ENCODE measurements at places on chromosomes 6 and 20.

DNA sequence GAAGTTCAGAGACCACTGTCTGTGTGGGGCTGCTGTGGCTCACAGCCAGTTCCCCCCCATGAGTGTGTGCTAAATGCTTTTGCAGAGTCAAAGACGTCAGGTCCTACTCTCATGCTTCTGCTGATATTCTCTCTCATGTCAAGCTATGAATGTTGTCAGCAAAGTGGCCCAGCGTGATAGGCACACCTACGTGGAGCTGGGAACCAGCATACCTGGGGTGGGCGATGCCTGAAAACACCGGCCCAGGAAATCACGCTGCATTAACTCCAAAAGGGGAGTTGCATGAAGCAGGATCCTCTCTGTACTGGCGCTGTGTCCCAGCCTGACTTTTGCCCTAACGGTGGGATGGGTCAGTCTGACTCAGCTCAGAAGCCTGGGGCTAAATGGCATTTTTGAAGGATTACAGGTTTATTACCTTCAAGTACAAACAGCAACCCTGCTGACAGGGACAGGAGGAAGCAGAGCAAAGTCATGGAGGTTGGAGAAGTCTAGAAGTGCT lies 9.0 kb upstream of the MRPS10 start:
- DNase-seq, result peak; percentile 92

DNA sequence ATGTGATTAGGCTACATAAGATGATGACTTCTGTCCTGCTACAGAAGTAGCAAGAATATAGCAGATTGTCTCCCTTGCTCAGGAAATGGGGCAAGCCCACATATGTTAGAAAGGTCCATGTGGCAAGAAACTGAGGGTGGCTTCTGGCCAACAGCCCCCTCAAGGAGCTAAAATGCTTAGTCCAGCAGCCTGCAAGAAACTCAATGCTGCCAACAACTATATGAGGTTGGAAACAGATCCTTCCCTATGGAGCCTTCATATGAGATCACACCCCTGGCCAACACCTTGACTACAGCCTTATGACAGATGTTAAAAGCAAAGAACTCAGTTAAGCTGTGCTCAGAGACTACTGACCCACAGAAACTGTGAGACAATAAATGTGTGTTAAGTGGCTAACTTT lies 22.1 kb downstream of the PTPRT start:
- DNase-seq, result no peak

GRCh38 chr20:58374027-58374850 lies 14.8 kb upstream of the VAPB start:
- DNase-seq, result no peak

DNA sequence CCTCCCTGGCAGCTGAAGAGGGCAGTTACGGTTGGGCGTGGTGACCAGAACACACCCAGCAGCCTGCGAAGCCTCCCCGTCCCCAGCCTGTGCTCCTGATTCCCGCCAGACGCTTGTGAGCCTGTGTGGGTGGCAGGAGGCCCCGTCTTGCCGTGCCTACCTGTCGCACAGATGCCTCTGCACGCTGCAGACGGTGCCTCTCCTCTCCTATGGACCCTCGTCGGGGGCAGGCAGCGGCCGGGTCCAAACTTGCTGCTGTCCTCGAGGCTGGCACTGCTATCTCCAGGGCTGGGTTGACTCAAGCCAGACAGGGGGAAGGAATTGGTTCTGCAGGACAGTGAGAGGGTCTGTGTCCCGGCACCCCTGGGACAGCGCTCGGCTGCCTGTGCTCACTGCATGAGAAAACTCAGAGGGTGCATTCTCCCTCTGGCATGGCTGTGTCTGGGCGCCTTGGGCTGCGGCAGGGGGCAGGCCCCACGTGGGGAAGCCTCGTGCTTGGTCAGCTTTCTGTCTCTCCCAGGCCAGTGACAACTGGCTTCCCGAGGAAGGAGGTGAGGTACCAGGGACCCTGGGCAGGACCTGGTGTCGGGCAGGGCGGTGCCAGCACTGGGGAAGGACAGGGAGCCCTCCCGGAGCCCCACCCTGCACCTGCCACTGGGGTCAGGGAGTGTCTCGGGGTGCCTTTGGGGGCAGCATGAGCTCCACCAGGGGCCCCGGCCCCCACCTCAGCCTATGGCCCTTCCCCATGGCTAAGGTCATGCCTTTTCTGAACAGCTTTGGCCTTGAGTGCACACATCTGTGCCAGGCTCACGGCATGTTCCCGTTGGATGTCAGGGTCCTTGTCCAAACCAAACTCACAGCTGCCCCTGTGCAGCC lies 127.5 kb downstream of the TAF4 start:
- DNase-seq, result no peak

DNA sequence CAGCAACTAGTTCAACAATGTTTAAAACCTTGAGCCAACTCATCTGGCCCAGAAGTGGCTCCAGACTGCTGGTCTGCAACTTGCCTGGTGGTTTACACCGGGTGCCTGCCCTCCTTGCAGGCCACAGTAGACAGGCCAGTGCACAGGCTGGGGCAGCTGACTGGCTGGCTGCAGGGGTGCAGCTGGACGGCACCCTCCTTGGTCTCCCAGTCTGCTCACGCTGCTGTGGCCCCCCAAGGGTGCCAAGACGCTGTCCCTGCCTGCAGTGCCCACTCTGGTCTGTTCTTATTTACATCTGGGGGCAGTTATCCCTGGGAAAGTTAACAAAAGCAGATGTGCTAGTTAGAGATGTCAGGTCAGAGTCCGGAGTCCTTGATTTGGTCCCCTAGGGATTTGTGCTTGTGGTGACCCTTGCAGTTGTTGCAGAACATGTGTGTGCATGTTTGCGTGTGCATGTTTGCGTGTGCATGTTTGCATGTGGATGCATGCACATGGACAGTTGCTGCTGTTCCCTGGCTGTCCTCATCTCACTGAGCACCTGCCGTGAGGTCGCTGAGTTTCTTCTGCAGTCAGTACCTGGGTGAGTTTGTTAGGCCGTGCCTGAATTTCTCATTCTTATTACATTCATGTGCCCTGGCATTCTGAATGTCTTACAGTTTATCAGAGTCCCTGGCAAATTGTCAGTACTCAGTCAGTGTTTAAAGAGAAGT lies 48.2 kb upstream of the IRF4 start:
- no peak for DNase-seq

GRCh38 chr6:144150710-144151657 lies 667 bp downstream of the STX11 start:
- peak; percentile 24 for DNase-seq

GRCh38 chr6:144286503-144287393 lies 1.6 kb downstream of the UTRN start:
- peak; percentile 86 for DNase-seq

GRCh38 chr6:168496997-168497331 lies 56.0 kb downstream of the SMOC2 start:
- no peak for DNase-seq

GRCh38 chr6:105797983-105798453 lies 288.1 kb upstream of the PRDM1 start:
- no peak for DNase-seq

DNA sequence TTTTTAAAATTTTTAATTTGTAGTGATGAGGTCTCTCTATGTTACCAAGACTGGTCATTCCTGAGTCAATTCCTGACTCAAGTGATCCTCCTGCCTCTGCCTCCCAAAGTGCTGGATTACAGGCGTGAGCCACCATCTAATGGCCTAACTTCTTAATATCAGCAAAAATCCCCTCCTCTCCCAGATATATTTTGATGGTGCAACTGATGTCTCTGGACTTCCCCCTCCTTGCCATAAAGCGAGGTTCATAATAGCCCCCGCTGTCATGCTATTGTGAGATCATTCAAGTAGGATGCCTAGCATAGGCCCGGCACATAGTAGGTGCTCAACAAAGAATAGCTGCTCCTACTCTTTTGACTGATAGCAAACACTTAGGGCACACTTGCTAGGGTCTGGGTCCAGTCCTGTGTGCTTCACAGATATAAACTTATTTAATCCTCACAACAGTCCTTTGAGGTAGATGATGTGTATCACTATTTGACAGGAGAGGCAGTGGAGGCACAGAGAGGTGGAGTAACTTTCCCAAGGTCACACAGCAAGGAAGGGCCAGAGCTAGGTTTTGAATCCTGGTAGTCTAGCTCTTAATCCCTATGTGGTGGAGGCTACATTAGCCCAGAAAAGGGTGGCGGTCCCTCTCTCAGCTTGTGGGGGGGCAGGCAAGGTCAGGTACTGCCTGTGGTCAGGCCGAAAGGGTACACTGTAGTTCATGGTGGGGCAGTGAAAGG lies 14.6 kb downstream of the SRC start:
- no peak for DNase-seq

- no peak for DNase-seq
Measured at GRCh38 chr6:122077603-122078002, 321.8 kb upstream of the HSF2 start.

DNA sequence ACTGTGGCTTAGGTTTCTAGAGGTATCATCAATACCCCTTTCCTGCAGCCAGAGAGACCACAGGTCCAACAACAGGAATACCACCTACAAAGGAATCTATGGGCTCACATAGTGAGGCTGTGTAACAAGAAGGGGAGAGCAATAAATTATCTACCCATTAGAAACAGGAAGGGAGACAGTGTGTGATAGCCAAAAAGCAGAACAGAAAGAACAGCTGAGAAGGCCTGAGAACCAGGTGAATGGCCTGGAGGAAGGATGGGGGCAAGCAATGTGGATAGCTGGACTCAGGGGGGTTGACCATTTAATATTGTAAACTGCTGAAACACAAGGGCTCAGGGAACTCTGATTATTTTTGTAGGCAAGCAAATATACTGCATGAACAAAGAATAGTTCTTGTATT lies 628.2 kb downstream of the COL12A1 start:
- no peak for DNase-seq

GRCh38 chr6:36099869-36100483 lies 30.3 kb upstream of the MAPK13 start:
- no peak for DNase-seq

GRCh38 chr6:148682990-148683389 lies 63.8 kb upstream of the UST start:
- DNase-seq, result no peak

DNA sequence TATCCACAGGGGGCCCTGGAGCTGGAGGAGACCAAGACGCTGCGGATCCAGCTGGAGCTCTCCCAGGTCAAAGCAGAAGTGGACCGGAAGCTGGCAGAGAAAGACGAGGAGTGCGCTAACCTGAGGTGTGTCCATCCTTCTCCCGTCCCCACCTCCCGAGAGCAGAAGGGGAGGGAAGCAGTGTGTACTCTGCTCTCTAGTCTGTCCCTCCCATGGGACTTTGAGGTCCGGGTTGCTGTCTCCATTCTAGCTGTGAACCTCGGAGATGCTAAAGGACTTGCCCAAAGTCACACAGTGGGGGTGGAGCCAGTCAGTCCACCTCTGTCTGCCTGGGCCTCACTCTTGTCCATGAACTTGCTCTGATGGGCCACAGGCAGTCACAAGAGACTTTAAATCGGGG lies 44.1 kb downstream of the MYH7B start:
- DNase-seq, result no peak

DNA sequence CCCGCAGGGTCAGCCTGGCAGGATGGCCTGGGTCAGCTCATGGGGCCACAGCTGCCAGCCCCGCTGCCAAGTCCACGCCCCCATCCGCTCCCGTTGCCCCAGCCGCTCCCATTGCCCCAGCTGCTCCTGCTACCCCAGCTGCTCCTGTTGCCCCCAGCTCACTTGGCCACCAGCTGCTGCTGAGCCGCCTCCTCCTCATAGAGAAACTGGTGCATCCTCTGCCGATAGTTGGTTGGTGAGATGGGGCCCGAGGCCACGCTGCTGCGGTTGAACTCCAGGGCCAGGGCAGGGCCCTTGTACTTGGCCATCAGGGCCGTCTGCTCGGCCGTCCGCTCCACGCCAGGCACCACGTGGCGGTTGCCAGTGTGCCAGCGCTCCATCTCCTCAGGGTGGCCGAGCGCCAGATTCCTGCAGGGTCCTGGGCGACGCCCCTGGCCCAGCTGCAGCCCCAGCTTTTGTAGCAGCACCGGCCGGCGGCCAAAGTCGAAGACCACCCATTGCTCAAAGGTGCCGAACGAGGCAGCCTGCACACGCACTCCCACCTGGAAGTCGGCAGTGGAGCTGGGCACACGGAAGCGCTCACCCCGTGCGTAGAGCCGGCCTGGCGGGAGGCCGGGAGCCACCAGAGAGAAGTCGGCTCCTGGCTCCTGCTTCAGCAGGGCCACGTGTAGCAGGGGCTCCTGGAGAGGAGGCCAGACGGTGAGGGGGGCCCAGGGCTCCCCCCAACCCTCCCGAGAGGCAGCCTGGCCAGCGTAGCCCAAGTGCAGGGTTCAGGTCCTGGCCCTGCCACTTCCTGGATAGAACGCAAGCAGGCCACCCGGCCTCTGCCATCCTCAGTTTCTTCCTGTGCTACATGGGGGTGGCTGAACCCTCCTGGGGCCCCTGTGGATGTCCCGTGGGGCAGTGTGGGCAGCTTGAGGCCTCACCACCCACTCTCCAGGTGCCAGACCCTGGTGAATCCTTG lies 4.8 kb downstream of the HELZ2 start:
- DNase-seq, result no peak

GRCh38 chr20:17228624-17229061 lies 1.8 kb downstream of the PCSK2 start:
- DNase-seq, result no peak

DNA sequence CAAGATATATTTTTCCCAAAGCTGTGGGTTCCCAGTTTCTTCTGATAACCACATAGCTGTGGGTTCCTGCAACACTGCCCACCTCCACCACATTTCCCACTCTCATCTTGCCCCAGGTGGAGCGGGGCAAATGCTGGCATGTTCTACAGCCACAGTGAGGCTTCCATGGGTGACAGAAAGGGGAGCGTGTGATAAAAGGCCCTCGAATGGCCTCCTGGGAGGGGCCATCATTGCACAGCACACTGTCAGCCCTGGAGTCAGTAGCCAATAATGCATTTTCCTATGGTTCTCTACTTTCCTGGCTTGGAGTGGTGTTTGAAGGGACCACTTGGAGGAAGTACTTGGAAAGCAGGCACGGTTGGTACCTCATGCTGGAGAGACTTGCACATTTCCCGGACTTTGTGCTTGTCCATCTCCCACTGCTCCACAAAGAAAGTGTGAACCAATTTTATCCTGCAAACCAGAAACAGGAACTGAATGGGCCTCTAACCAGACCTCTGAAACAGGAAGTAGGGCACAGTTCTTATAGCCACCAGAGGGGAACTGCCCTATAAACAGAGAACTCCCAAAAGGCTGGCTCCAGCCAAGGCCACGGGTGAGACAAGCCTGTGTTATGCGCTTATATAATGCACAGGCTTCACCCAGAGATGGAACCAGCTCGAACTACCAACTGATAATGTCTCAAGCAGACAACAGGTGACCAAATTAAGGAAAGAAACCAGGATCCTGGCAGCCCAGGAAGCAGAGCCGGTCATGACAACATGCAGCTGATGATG lies 8.6 kb downstream of the MAP3K5 start:
- DNase-seq, result no peak

Data from HT1080 (cell line).